ENCODE measurements at places on chromosomes 2 and 18.

GRCh38 chr2:238255636-238256035 lies 15.8 kb upstream of the HES6 start:
- DNase-seq = no peak

DNA sequence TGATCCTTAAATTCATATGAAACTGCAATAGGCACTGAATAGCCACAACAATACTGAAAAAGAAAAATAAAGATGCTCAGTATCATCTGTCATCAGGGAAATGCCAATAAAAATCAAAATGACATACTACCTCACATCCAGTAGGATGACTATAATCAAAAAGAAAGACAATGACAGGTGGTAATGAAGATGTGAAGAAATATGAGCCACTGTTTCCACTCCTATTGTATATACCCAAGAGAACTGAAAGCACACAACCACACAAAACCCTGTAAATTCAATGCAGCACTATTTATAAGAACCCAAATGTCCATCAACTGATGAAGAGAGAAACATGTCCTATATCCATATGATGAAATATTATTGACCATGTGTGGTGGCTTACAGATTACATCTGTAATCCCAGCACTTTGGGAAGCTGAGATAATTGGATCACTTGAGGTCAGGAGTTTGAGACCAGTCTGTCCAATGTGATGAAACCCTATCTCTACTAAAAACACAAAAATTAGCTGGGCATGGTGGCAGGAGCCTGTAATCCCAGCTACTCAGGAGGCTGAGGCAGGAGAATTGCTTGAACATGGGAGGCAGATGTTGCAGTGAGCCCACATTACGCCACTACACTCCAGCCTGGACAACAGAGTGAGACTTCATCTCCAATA lies 39.9 kb downstream of the MAP3K2 start:
- DNase-seq = no peak

DNA sequence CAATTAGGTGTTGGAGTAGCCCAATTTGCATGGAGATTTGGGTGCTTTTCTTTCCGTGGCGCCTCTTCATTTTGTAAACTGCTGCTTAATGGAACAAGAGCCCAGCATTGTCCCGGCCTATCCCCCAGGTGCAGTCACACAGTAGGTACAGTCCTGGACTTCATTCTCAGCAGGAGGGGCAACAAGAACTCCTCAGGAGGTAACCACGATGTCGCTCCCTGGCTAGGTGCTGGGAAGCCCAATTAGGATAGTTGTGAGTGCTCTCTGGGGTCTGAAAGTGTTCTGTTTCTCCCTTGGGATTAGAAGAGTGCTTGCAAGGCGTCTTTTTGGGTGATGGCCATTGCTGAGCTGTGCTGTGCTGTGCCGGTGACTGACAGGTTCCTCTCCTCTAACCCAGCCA lies 53.8 kb downstream of the CABLES1 start:
- DNase-seq = peak; percentile 34

GRCh38 chr2:119283873-119284331 lies 60.3 kb downstream of the STEAP3 start:
- no peak for DNase-seq

DNA sequence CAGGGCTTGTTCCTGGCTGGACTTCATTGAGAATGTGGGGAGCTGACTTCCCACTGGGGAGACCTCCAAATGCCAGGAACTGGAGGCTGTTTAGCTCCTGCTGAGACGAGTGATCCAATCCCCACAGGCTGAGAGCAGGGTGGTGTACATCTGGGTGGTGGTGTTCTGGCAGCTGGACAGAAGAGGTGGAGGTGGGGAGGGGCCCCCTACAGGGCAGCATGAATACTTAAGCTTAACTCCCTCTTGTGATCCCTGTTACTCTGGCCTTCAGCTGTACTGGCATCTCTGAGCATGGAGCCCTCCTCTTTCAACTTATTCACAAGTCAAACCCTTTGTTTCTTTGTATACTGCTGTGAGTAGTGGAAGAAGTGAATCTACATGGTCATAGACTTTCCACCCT lies 167.8 kb upstream of the LYPD1 start:
- no peak for DNase-seq

- no peak for DNase-seq
These were observed 156.7 kb downstream of the EXOC6B start for GRCh38 chr2:72669121-72669520.

GRCh38 chr2:173752152-173752551 lies 213.0 kb downstream of the SP3 start:
- no peak for DNase-seq

DNA sequence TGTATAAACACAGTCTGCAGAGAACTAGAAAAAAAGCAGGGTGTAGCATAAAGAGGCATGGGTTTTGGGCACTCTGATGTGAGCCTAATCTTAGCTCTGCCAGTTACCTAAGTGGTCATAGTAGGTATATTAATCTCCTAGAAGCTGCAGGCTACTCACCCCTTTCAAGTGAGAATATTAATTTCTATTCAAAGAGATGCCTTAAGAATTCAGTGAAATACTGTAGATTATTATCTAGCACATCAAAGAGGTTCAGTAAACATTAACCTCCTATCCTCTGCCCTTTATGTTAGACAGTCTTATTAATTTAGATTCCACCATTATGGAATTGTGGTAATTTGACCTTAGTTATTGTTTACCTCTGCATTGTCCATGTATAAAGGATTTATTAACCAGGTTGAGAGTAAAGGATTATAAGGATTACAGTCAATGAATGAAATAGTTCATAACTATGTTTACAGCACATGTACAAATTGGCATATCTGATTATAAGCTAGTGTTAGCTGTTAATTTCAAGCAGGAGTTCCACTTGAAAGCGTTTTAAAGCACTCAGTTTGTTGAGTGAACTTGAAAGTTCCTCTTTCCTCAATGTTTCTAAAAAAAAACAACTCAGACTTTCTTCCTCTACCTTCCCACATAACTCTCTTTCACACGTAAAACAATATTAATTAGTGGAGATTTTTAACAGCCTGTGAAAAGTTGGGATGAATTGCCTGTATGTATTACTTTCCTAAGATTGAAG lies 150.6 kb upstream of the EPC2 start:
- no peak for DNase-seq

- no peak for DNase-seq
These were observed 182.9 kb upstream of the TANK start for GRCh38 chr2:160977376-160977775.

GRCh38 chr2:222655787-222656525 lies at the start of gene FARSB:
FARSB (minus strand) TSS chr2:222656092; CDS start chr2:222656073, 19 bp downstream.
- DNase-seq = peak; percentile 92

- DNase-seq = no peak
These were observed 5.4 kb downstream of the MARS2 start for GRCh38 chr2:197710424-197711042.

DNA sequence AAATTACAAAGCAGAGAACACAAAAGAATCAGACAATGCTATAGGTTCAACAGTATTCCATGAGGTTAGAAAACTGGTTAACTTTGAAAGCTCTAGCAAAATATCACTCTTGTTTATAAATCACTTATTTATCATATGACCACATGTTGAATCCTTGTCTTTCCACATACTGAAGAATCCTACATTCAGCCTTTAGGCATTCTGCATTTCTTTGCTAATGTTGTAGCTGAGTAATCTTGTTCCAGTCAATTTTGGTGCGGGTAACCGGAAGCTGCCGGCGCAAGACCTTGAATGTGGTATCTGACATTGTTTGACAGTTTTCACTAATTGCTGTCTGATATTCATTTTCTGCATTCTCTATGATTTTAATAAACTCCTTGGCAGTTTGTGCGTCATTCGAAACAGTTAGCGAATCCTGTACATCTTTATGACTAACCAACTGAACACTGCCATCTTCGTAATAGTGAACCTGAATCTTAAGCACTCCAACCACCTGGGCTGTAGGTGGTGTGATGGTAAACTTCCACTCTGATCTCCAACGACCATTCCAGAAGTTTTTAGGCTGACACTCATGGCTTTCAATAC lies 154.1 kb downstream of the BAZ2B start:
- DNase-seq = no peak

GRCh38 chr18:55116863-55117262 lies 157.6 kb upstream of the CCDC68 start:
- no peak for DNase-seq

- DNase-seq = peak; percentile 62
These were observed 33.3 kb downstream of the DOK1 start for GRCh38 chr2:74587664-74588277.

GRCh38 chr2:47265158-47265557 lies 110.0 kb upstream of the STPG4 start:
- DNase-seq = no peak

GRCh38 chr2:64203858-64204632 lies 59.8 kb upstream of the PELI1 start:
- no peak for DNase-seq

DNA sequence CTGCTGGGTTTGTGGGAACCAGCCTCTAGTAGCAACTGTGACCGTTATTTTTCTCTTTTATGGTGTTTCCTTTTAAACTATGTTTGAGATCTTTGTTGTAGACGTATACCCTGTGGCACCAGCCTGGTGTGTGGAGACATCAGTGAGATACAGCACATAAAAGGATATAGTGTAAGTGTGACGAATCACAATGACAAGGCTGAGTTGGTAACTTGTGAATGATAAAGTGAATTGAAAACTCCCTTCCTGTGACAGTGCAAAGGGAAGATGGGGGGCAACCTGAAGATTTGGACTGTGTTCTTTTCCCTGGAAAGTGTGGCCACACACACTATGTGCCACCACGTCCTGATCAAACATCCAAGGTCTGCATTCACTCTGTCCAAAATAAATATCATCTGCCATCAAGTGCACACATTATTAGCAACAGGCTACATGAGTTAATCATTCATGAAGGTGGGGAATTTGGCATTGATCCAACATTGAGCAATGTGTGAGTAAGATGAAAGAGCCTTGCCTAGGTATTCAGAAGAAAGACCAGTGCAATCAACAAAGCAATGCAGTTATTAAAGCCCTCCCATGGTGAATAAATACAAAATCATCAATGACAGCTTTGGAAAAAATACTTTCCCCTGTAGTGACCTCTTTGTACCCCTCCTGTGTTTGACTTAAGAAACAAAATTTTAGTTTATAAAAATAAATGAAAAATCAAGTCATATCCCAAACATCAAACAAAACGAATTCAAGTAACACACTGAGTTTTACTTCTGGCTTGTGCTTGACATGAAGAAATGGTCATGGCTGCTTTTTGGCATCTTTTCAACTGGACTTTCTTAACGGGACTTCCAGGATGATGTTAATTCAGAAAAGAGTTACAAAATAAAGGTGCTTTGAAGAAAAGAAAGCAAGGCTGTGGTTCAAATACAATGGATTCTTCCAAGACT lies 1280.5 kb upstream of the ZEB2 start:
- no peak for DNase-seq

GRCh38 chr2:6831229-6831628 lies 34.5 kb downstream of the CMPK2 start:
- DNase-seq = no peak

- DNase-seq = no peak
These were observed 40.7 kb upstream of the TANK start for GRCh38 chr2:161119483-161119882.

DNA sequence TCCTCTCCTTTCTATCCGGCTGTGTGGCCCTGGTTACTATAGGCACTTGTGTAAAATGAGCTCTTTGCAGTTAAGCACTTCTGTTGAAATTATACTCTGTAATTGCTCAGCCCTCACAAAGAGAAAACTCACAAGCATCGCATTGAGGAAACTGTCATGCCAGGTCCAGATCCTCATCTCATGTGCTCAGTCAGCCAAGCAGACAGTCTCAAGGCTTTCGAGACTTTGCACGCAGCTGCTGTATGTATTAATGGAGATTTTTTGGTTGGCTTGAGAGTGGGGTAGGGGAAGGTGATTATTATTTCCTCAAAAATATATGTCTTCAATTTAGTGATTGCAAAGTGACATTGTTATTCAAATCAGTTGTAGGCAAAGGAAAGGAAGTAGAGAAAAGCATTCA lies 33.0 kb upstream of the PHLPP1 start:
- DNase-seq = peak; percentile 71

GRCh38 chr18:490624-491023 lies 9.9 kb downstream of the COLEC12 start:
- DNase-seq = no peak

- no peak for DNase-seq
These were observed 384.3 kb downstream of the PIK3C3 start for GRCh38 chr18:42339372-42339771.

DNA sequence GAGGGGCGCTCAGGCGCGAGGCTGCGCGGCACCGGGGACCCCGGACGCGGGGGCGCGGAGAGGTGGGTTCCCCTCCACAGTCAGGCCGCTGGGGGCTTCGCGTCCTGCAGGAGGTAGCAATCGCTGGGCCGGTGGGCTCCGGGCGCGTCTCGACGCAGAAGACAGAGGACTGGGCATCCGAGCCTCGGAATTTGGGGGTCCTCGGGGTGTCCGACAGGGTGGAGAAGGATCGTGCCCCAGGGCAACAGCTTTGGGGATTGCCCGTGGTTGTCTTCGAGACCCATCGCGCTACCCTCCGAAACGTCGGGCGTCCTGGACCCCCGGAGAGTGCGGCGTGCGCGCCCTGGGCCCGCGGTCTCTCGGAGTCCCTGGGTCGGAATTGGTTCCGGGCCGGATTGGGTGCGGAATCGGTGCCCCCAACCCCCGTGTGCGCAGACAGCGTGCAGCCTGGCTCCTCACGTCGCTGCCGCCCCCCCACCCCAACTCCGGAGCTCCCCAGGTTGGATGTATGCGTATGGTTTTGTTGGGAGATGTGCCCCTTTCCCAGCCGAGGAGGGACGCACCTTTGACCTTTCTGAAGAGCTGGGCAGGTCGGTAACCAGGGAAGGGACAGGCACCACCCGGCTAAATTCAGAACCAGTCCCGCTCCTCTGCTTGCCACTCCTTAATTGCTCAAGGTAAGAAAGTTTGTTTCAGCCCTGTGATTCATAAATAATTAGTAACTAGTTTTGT lies 750 bp downstream of the NPAS2 start:
- no peak for DNase-seq

GRCh38 chr2:115796078-115796477 lies 1353.6 kb downstream of the DPP10 start:
- DNase-seq = no peak

- DNase-seq = no peak
These were observed 99.0 kb downstream of the L3MBTL4 start for GRCh38 chr18:6315517-6316331.

DNA sequence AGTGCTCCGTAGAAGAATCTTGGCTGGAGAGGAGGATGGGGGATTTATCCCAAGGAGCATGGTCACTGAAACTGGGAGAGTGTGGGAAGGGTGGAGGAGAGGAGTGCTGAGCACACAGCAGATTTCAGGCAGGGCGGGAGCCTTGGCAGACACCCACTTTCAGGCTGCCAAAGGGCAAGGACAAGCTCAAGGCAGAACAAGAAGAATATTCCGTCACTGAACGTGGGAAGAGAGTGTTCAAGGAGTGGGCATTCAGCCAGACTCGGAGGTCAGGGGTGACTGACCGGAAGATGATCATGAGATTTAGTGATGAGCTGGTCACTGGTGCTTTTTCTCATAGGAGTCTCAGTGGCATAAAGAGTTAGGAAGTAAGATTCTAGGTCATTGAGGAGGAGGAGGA lies 136.2 kb upstream of the RASGRP3 start:
- no peak for DNase-seq
